ENCODE measurements at places on chromosomes 12 and 14.

GRCh38 chr14:79265366-79265946 is 945.8 kb downstream of the DIO2 start:
- no peak for DNase-seq

GRCh38 chr12:52119398-52120254 is 40.1 kb downstream of the SMIM41 start:
- peak; percentile 21 for DNase-seq

DNA sequence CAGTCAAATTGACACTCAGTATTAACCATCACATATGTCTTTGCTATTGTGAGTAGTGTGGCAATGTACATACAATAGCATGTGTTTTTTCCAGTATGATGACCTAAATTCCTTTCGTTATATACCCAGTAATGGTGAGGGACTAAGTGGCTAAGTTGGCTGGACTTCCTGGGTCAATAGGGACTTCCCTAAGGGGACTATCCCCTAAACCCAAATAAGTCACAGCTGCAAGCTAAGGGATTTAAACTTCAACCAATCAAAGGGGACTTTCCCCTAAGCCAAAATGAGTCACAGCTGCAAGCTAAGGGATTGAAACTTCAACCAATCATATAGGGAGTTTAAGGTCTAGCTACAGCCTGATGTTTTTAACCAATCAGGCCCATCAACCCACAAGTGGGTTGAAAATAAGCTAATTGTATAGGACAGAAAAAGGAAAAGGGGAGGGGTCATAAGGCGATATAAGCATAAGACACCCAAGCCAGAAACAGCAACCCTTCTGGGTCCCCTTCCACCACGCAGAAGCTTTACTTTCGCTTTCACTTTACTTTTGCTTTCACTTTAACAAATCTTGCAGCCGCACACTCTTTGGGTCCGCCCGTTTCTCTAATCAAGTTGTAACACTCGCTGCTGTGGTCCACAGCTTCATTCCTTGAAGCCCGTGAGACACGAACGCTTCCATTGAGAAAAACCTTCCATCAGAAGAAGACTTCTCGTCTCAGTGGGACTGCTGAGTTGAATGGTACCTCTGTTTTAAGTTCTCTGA is 404.4 kb downstream of the FLRT2 start:
- peak; percentile 68 for DNase-seq

DNA sequence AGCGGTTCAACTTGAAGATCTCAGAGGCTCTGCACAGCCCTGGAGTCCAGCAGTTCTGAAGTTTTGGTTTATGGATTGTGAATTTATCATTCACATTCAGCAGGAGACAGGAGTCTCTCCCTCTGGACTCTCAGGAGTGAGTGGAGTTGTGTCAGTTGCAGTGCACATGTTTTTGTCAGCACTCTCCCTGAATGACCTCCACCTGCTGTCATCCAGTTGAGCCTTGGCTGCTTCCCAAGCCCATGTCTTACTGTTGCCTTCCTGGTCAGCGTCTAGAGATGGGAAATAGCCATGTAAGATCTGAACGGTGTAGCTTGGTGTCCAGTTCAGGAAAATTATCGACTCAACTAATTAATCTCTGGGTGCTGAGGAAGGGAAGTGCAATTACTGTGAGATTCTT is 133.2 kb downstream of the PRKCH start:
- no peak for DNase-seq

DNA sequence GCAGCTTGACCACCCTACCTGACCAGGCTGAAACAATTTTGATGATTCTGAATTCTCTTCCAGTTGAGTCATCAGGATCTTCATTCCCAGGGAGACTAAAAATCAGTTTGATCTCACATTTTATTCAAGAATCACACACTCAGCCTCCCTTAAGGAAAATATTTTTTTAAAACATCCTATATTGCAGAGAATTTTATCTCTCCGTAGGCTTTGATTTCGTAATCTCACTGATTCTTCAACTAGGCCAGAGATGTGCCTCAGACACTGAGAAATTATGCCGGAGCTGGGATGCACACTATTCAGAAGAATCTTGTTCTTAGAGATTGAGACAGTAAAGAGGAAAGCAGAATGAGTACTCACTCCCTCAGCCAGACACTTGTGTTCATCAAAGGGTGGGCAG is 7.0 kb upstream of the ANO2 start:
- no peak for DNase-seq

GRCh38 chr12:127790376-127790775 is 476.6 kb upstream of the TMEM132C start:
- no peak for DNase-seq

Data from CD4-positive, alpha-beta T cell treated with Interferon gamma for 1 hour (primary cell).